ENCODE measurements at places on chromosomes 1 and 21. TPM values are rescaled to one million over a fixed set of nuclear protein-coding genes. Genes with fewer than 3 reads are reported as not detected.

The CD247 gene
- total RNA-seq = 0.58 TPM

DNA sequence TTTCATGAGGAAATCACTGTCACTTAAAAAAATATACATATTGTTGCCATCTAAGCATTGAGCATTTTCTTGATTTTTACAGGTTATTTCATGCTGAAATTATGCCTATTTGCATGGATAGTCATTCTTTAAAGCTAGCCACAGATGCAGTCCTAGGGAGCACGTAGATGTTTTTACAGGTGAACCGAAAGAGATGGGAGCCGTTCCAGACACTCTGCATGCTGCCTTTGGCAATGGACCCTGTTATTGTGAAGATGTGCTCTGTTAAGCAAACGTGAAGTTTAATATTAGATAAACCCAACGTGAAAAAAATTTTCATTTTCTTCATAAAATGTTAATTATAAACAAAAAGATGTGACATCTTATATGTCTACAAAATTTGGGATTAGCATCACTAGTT lies 7.1 kb downstream of the PROX1 start:
- no peak for DNase-seq

GRCh38 chr1:38444770-38445442 lies 398.3 kb upstream of the POU3F1 start:
- no peak for DNase-seq

DNA sequence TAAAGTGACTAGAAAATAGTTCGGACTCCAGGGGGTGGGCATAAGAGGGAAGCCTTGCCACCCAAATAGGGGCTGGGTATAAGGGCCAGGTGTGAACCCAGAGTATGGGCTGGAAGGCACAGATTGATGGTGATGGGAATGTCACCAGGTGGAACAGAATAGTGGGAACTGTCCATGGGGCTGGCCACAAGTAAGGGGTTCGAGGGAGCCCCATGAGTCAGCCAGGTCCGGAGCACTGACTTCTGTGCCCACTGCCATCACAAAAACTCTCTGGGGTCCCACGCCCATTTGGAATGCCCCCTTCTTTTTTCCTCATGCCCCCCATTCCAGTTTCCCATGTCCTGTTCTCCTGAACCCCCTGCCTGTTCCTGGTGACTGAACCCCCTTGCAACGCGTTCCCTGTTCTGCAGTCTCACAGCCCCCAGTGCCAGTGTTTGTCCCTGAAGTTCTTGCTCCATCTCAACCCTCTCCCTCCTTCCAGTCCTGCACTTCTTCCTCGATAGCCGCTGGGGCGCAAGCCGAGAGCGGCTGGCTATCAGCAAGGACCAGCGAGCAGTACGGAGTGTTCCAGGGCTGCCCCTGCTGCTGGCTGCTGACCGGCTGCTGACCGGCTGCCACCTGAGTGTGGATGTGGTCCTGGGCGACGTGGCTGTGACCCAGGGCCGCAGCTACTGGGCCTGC lies 7.9 kb downstream of the TRIM46 start:
- no peak for DNase-seq

The ESPN gene
- 0.63 TPM for total RNA-seq

DNA sequence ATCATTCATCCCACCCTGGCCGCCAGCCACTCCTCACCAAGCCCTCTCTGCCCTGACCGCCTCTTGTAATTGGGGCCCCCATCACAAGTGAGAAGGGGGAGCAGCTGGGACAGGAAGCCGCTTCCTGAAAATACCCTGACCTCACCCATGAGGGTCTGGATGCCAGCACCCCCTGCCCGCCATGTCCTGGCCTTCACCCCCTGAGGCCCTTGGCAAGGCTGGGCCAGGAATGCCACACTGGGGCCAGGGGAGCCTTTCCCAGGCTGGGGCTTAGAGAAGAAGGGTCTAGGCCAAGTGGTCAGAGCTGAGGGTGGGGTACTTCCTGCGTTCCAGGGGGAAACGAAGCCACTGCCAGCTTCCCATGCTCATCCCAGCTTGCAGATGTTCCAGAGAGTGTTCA lies 60.5 kb downstream of the TAS1R2 start:
- no peak for DNase-seq

The FAAH gene
- total RNA-seq = 4.8 TPM

- no peak for DNase-seq
These were observed 1.1 kb downstream of the SERBP1 start for GRCh38 chr1:67429011-67429527.

The GIPC2 gene
- total RNA-seq = 1.6 TPM

GRCh38 chr1:151807131-151807530 lies 1.9 kb upstream of the LINGO4 start:
- no peak for DNase-seq

DNA sequence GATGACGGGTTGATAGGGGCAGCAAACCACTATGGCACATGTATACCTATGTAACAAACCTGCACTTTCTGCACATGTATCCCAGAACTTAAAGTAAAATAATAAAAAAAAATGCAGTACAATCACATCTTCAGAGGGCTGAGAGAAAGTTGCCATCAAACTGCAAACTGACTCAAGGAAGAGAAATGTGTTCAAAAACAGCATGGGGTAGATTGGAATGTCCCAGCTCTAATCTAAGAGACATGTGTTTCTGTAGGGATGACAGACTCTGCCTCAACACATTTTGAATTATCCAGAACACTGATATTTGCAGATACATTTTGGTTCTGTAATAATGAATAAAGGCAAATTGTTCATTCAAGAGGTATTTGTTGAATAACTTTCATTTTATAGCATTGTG lies 171.2 kb upstream of the RUNX1 start:
- DNase-seq = no peak

GRCh38 chr1:169240449-169241232 lies 127.0 kb downstream of the NME7 start:
- DNase-seq = no peak

The GUCA2A gene
- total RNA-seq = not detected

DNA sequence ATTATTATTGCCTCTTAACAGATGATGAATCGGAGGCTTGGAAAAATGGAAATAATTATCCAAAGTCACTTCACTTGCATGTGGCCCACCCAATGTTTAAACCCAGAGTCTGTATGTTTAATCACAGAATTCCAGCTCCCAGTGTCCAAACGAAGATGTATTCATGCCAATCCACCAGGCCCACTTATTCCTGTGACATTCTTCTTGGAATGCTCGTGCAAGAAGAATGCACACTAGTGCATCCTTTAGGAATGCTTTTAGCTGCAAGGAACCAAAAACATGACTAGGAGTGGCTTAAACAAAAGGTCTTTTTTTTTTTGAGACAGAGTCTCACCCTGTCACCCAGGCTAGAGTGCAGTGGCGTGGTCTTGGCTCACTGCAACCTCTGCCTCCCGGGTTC lies 8.9 kb upstream of the OPRD1 start:
- no peak for DNase-seq

GRCh38 chr1:234973426-234974250 lies 155.0 kb downstream of the TOMM20 start:
- no peak for DNase-seq

GRCh38 chr1:182561456-182561855 lies 27.6 kb downstream of the RNASEL start:
- DNase-seq = no peak

DNA sequence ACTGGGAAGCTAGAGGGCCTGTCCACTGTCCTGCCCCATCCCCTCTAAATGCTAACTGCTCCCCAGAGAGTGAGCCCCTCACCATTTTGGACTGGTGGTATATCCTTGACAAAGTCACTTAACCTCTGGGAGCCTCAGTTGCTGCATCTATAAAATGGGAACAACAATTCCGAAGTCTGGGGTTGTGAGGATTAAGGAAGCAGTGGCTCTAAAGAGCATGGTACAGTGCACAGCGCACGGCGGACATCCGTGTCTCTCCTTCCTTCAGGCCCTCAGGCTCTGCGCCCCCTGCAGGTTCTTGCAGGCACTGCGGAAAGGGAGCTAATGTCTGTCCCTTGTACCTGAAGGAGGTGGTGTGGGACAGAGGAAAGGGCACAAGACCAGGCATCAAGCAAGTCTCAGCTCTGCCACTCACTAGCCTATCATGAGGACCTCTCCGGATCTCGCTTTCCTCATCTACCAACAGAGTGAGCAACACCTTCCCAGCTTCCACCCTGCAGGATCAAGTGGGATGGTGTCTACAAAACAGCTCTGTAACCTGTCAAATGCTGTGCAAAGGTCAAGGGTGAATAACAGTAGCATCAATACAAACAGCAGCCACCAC lies 20.1 kb downstream of the ECE1 start:
- DNase-seq = peak; percentile 82

The TDRD10 gene
- total RNA-seq = 3.4 TPM

- peak; percentile 79 for DNase-seq
These were observed 165.0 kb downstream of the TRIM33 start for GRCh38 chr1:114345930-114346479.

The NEK2 gene
- 0.80 TPM for total RNA-seq

DNA sequence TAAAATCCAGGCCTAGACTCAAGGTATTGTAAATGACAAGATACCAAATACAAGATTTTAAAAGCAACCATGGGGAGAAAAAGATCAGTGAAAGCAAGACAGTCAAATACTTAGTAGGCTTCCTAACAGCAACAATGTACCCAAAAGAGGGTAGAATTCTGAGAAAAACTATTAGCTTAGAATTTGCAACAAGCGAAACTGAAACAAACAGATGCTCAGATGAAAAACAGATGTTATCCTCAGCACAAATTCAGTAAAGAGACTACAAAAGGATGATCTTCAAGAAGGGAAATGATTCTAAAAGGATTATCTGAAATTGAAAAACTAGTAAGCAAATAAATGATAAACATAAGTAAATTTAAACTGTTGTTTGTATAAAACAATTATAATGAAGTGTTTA lies 40.0 kb downstream of the PDC start:
- DNase-seq = no peak

The CDCA8 gene
- total RNA-seq = not detected

- DNase-seq = no peak
These were observed 99.5 kb downstream of the UBE2U start for GRCh38 chr1:64302971-64303370.
